Thoracic aorta (tissue), 2 donors: ENCODE measurements at places on chromosomes 5 and 9. TPM values are rescaled to one million over a fixed set of nuclear protein-coding genes. Genes with fewer than 3 reads are reported as not detected.
A peak's percentile ranks its signal among the peaks of the same experiment; 100 is the strongest.

Gene FAM174A
- 18.8 TPM for total RNA-seq

GRCh38 chr5:131773805-131774204 is 23.0 kb downstream of the FNIP1 start:
- peaks cover 60% of the 10 kb centered on the region for H3K4me1 ChIP-seq
- H3K27me3 ChIP-seq, result no peaks in the 10 kb centered on the region
- H3K27ac ChIP-seq, result no peak overlapping the region
- no peaks in the 10 kb centered on the region for H3K36me3 ChIP-seq
- no peak overlapping the region for H3K4me3 ChIP-seq

DNA sequence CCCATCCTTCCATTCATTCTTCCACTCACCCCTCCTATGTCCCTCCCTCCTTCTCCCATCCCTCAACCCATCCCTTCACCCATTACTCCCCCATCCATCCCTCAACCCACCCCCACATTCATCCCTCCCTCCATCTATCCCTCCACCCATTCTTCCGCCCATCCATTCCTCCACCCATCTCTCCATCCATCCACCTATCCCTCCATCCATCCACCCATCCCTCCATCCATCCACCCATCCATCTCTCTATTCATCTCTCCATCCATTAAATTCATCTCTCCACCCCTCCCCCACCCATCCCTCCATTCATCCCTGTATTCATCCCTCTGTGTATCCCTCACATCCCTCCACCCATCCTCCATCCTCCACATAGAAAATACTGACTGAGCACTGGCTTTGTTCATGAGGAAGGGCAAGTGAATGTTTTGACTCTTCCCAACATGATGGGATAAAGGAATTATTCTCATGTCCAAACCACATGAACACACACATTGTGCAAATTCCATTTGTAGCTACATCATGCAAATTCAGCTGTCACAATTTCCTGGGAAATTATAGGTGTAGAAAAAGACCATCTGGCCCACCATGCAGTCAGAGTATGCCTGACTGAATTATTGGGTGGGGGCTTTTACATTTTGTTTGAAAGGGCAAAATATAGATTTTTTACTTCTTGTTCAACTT is 6.9 kb upstream of the VAV2 start:
- no peak overlapping the region for H3K27ac ChIP-seq
- no peaks in the 10 kb centered on the region for H3K27me3 ChIP-seq
- no peak for DNase-seq

- H3K36me3 ChIP-seq, result no peaks in the 10 kb centered on the region
- H3K27ac ChIP-seq, result no peak overlapping the region
- no peak for DNase-seq
Observed at GRCh38 chr5:115579747-115580173, 22.5 kb downstream of the TICAM2 start.

DNA sequence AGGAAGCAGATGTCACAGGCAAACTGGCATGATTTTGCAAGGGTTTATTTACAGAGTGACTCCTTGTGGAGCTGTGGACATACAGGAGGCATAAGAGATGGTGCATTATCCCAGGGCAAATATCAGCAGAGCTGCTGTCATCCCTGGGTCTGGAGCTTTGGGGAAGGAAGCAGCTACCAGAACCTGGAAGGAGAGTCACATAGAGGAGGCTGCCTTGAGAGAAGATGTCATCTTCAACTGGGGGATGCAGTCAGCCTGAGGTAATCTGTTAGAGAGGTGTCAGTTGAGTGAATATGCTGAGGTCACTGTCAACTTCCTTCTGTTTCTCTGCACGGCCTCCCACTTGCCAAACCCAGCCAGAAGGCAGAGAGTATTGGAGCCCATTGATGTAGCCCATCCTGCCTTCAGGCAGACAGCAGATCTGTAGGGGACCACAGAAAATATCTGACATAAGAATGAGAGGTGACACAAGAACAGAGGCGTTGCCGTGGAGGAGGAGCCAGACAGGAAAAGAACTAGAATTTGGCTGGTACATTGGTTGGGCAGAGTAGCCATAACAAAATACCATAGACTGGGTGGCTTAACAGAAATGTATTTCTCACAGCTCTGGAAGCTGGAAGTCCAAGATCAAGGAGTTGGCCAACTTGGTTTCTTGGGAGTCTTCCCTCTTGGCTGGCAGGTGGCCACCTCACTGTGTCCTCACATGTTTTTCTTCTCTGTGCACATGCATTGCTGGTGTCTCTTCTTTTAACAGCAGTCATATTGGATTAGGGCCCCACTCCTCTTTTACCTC is 102.8 kb downstream of the SNX18 start:
- H3K27ac ChIP-seq, result peak overlapping the region; percentile 77
- H3K4me1 ChIP-seq, result peaks cover 34% of the 10 kb centered on the region
- no peaks in the 10 kb centered on the region for H3K36me3 ChIP-seq
- no peaks in the 10 kb centered on the region for H3K27me3 ChIP-seq
- no peak for DNase-seq

Gene C5orf58
- total RNA-seq, result not detected

Gene PCDHGA6
- 13.1 TPM for total RNA-seq

DNA sequence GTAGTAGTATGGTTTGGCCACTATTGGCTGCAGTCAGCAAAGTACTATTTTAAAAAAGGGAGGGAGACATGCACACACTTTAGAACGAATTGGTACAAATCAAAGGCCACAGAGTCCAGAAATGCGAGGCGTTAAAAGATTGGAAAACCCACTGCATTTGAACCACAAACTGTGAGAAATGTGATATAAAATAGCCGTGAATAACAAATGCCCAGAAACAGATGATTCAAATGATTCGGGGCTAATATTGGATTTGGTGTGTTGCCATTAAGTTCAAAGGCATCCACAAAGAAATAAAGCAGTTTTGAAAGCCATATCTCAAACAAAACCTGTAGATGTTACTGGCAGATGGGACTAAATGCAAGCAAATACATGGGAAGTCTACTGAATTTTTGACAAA is 140.9 kb upstream of the HMHB1 start:
- no peak overlapping the region for H3K4me3 ChIP-seq
- H3K27ac ChIP-seq, result no peak overlapping the region
- H3K4me1 ChIP-seq, result no peaks in the 10 kb centered on the region
- no peaks in the 10 kb centered on the region for H3K27me3 ChIP-seq
- H3K36me3 ChIP-seq, result no peaks in the 10 kb centered on the region
- DNase-seq, result no peak

- H3K4me1 ChIP-seq, result no peaks in the 10 kb centered on the region
- peaks cover 57% of the 10 kb centered on the region for H3K36me3 ChIP-seq
- no peak for DNase-seq
- no peak overlapping the region for H3K4me3 ChIP-seq
Observed at GRCh38 chr5:31459594-31459993, 72.3 kb downstream of the DROSHA start.

Gene HAVCR1
- 2.0 TPM for total RNA-seq

DNA sequence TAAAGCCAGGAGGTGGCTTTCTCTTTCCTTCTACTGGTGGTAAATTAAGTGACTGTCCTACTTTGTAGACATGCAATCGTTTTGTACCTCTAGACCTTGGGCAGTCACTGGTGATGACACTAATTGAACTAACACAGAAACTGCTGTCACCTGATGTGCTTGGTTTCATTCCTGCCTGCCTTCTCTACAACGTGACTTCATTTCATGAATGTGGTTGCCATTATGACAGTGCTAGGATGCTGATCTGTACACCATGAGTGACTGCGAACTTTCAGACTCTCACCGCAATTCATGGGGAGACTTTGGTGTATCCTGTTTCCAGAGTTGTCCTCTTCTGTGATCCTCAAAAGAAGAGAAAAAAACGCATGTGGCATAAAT is 47.5 kb downstream of the UBE2QL1 start:
- no peaks in the 10 kb centered on the region for H3K27me3 ChIP-seq
- H3K27ac ChIP-seq, result no peak overlapping the region
- no peaks in the 10 kb centered on the region for H3K36me3 ChIP-seq
- H3K4me3 ChIP-seq, result no peak overlapping the region
- H3K4me1 ChIP-seq, result peaks cover 12% of the 10 kb centered on the region
- no peak for DNase-seq

Gene NR6A1
- 0.71 TPM for total RNA-seq

- H3K27ac ChIP-seq, result no peak overlapping the region
- DNase-seq, result no peak
- no peaks in the 10 kb centered on the region for H3K4me1 ChIP-seq
- peaks cover 44% of the 10 kb centered on the region for H3K36me3 ChIP-seq
Observed at GRCh38 chr5:150400316-150401075, 12.2 kb downstream of the CD74 start.

Gene NREP
- 15.3 TPM for total RNA-seq

Gene ZNF484
- 13.9 TPM for total RNA-seq

- H3K27ac ChIP-seq, result peak overlapping the region; percentile 42
- no peak for DNase-seq
- no peak overlapping the region for H3K4me3 ChIP-seq
- H3K36me3 ChIP-seq, result no peaks in the 10 kb centered on the region
- no peaks in the 10 kb centered on the region for H3K27me3 ChIP-seq
Observed at GRCh38 chr5:17302604-17303003, 85.2 kb downstream of the BASP1 start.

DNA sequence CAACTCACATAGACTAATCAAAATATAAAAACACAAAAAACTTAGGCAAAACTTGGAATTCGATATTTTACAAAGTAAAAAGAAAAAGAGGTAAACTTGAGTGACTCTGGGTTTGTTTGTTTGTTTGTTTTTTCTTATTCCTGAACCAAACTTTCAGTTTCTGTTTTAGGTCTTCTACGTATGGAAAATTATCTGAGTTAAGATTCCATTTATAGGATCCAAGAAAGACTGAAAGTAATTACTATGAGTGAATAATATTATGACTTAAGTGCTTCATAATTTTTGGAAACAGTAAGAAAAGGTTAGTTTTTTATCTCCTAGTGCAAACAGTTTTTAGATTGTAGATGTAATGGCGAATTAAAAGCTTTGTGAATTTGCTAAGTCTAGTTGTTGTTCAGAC is 13.2 kb downstream of the ST8SIA4 start:
- no peak overlapping the region for H3K27ac ChIP-seq
- H3K27me3 ChIP-seq, result no peaks in the 10 kb centered on the region
- H3K4me3 ChIP-seq, result peak overlapping the region; percentile 53
- DNase-seq, result no peak
- H3K36me3 ChIP-seq, result no peaks in the 10 kb centered on the region

DNA sequence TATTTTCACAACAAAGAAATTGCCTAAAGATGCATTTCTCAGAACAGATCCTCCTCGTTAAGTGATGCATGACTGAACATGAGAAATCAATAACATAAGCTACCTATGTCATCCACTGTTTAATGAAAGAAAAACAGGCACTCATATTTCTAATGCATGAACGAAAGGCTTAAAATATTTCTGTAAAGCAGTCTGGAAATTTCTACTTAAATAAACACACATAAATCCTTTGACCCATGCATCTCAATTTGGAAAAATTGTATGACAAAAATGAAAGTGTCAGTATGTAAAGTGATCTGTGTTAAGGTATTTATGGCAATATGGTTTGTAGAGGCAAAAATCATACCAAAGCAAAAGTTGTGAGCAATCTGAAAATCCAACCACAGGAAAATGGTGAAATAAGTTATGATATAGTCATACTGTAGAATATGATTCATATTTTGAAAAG is 399.2 kb upstream of the GRAMD2B start:
- DNase-seq, result no peak
- no peak overlapping the region for H3K27ac ChIP-seq
- no peaks in the 10 kb centered on the region for H3K36me3 ChIP-seq
- H3K27me3 ChIP-seq, result no peaks in the 10 kb centered on the region

GRCh38 chr5:38673671-38674071 is 117.2 kb upstream of the LIFR start:
- no peak for DNase-seq
- H3K27ac ChIP-seq, result no peak overlapping the region
- H3K36me3 ChIP-seq, result no peaks in the 10 kb centered on the region
- H3K4me3 ChIP-seq, result no peak overlapping the region
- no peaks in the 10 kb centered on the region for H3K4me1 ChIP-seq
- no peaks in the 10 kb centered on the region for H3K27me3 ChIP-seq

Gene SLC2A6
- 8.8 TPM for total RNA-seq
